HCEC 1CT (cell line): ENCODE measurements at places on chromosomes 3 and 15.
A peak's percentile ranks its signal among the peaks of the same experiment; 100 is the strongest.

GRCh38 chr3:65979162-65979561 lies 59.6 kb downstream of the MAGI1 start:
- peak; percentile 11 for DNase-seq

DNA sequence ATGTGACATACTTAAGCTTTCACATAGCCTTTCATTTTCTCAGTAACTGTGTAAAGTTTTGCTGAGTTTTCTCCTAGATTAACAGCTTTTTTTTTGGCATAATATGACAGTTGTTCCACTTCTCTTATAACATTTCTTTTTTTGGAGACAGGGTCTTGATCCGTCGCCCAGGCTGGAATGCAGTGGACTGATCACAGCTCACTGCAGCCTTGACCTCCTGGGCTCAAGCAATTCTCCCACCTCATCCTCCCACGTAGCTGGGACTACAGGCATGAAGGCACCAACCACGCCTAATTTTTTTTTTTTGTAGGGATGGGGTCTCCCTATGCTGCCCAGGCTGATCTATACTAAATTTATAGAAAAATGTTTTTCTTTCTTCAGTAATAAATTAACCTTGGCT lies 30.1 kb downstream of the DLG1 start:
- DNase-seq: no peak

- DNase-seq: no peak
Measured at GRCh38 chr3:135056733-135057310, 261.8 kb downstream of the EPHB1 start.

DNA sequence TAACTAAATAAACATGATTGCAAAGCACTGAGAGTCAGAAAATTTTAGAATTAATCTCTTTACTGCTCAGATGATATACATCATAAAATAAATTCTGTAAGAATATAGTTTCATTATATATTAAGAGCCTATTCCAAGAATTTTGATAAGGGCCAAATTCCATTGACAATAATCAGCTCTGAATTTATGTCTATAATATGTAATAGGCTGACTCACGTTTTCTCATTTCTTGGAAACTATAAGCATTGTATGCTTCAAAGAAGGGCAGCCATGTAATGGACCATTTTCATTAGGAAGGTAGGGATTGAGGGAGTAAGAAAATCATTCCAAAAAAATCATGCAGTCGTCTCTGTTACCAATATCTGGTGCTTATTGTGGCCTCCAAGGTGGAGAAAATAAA lies 315.9 kb downstream of the ZIC4 start:
- DNase-seq: peak; percentile 42

DNA sequence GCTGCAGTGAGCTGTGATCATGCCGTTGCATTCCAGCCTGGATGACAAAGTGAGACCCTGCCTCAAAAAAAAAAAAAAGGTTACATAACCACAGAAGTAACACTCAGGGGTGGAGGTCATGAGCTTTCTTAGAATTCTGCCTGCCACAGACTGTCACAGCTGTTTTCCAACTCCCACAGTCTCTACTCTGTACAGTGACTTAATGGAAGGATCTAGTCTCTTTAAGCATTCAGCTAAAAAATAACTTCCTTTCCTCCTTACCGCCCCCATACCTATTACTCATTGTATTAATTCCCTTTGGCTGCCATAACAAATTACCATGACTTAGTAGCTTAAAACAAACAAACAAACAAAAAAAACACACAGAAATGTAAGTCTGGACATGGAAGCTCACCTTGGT lies 99.6 kb upstream of the UBE2E1 start:
- DNase-seq: no peak

- DNase-seq: no peak
Measured at GRCh38 chr3:2511356-2511755, 412.7 kb downstream of the CNTN4 start.

- no peak for DNase-seq
Measured at GRCh38 chr3:43371494-43371893, 85.2 kb downstream of the SNRK start.

- no peak for DNase-seq
Measured at GRCh38 chr3:34407281-34407680, 608.9 kb downstream of the PDCD6IP start.

- no peak for DNase-seq
Measured at GRCh38 chr3:13654330-13655060, 105.6 kb downstream of the FBLN2 start.
